ENCODE measurements at places on chromosomes 7 and 10.

DNA sequence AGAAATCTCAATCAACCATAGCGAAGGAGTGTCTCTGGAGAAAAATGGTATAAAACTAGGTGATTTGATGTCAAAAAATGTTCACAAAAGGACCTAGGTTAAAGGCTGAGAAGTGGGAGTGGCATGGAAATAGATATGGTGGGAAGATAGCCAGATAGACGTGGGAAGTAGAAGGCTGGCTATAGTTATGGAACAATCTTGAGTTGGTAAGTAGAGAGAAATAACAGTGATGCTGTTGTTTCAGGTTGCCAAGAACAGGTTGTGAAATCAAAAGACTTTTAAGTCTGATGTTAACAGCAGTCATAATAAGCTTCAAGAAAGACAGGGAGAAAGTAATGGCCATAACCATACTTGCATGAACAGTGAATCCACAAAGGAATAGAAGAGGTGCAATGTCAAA is 106.1 kb upstream of the RSU1 start:
- no peak for DNase-seq

- peak; percentile 2 for DNase-seq
Measured at GRCh38 chr7:142771353-142771723, 568 bp downstream of the PRSS2 start.

GRCh38 chr10:76581506-76582256 is 1055.9 kb downstream of the KCNMA1 start:
- DNase-seq: no peak

DNA sequence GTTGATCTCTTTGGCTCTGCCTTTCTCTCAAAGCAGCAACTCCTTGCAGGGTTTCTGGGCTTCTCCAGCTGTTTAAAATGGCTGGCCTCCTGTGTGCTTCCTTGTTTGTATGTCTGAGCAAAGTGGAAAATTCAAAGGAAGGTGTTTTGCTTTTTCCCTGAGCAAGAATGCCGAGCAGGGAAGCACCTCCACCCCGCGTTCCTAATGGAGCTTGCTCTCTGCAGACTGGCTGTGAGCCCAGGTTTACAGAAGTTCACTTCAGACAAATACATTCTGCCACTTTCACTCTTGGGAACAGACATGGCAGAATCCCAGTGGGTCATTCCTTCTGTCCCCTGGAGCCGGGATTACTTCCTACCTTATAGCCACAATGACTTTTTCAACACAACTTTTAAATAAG is 181.8 kb upstream of the AGK start:
- DNase-seq: no peak

DNA sequence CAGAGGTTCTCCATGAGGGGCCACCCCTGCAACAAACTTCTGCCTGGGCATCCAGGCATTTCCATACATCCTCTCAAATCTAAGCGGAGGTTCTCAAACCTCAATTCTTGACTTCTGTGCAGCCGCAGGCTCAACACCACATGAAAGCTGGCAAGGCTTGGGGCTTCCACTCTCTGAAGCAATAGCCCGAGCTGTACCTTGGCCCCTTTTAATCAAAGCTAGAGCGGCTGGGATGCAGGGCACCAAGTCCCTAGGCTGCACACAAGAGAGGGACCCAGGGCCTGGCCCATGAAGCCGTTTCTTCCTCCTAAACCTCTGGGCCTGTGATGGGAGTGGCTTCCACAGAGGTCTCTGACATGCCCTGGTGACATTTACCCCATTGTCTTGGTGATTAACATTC is 43.8 kb downstream of the CDHR3 start:
- no peak for DNase-seq

DNA sequence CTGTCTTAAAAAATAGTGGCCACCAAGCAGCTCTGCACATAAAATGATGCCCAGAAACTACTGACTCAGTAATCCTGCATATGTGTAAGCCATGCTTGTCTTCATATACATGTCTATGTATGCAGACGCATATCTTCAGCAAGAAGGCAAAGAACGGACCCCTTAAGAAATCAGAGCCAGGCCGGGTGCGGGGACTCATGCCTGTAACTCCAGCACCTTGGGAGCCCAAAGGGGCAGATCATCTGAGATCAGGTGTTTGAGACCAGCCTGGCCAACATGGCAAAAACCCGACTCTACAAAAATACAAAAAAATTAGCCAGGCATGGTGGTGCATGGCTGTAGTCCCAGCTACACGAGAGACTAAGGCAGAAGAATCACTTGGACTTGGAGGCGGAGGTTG is 295.0 kb downstream of the TCERG1L start:
- no peak for DNase-seq

DNA sequence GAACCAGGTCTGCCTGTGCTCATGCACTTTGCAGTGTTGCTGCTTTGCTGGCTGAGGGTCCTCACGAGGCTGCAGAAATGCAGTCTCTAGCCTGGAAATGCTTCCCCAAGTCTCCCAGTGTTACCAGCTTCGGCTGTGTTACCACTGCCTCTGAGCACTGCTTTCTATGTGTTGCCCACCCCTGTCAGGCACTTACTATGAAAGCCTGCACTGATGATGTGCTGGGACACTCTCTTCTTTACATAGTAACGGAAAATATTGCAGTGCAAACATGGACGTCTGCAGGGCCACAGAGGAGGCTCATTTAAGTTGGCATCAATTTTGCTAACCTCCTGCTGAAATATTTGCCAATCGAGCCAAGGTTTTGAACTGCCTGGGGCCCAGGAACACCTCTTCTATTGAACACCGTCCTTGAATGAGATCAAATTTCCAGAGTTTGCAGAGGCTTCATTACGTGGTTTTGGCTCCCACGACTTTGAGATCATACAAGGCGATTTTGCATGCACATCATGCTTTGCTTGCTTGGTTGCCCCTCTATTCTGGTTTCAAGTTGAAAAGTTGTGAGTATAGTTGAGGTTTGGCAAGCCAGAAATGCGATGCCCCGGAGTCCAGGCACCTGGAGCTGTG is 404.7 kb upstream of the PODXL start:
- DNase-seq: no peak

GRCh38 chr7:896346-897075 is 20.2 kb downstream of the GET4 start:
- no peak for DNase-seq

- DNase-seq: no peak
Measured at GRCh38 chr7:725223-726005, 1.1 kb upstream of the DNAAF5 start.

DNA sequence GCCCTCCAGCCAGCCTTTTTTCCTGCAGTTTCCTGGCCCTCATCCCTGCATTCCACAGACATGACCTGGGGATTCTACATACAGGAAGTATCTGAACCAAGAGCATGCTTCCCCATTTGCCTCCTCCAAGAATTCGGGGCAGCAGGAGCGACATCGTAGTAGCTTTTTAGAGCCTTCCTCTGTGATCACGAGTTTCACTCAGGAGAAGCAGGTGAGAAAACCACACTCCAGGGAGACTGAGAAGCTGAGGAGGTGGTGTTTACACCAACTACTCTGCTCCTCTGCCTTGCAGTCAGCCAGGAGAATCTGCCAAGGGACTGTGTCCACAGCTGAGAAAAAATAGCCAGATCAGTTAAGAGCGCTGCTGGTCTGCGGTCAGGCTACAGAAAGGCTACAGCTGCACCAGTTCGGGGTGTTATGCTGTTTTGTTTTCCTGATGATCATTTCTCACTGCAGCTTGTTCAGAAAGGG is 54.1 kb downstream of the HSPA12A start:
- no peak for DNase-seq

Data from left renal pelvis (tissue), 4 donors.